ENCODE measurements at places on chromosomes 6 and 20.

DNA sequence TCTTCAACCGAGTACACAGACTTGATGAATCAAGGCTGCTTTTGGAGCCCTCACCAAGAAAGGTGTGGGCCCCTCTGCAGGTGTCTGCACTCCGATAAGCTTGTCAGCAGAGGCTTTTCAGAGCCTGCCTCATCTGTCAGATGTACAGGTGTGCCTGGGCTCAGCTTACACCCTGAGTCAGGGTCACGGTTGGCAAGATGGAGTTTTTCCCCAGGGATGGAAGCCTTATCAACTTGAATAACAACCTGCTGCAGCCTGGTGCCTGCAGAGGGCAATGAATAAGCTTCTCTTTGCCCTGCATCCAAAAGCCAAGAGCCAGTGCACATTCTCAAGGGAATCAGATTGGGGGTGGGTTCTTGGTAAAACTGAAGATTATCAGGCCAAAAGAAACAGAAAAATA is 427.1 kb downstream of the CD83 start:
- no peak for DNase-seq

- no peak for DNase-seq
Observed at GRCh38 chr6:30789606-30790005, 45.3 kb upstream of the IER3 start.

DNA sequence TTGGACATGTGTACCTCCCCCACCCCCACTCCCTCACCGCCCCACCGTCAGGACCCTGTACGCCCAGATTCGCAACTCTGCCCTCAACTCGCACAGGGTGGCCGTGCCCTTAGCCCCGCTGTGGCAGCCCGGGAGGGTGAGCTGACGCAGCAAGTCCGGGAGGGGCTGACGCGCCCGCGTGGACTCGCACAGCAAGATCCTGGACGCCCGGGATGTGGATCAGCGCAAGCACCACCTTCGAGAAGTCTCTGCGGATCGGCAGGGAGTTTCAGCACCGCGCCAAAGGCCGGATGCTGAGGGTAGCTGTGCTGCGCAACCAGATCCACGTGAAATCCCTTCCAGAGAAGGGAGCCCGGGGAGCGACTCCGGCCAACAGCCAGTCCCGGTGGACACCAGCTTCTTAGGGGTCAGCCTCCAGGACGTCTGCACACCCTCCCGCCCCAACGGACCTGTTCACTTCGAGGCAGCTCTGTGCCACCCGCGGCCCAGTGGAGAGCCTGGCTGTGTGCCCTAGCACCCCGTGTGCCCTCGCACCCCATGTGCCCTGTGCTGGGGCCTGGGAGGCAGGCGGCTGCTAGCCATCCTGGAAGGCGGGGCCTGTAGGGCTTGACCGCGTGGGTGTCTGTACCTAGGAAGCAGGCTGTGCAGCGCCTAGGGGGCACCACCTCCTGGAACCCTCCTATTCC is 6.7 kb upstream of the GJA10 start:
- DNase-seq, result no peak

- DNase-seq, result no peak
Observed at GRCh38 chr6:8837343-8837742, 402.0 kb upstream of the SLC35B3 start.

- DNase-seq, result no peak
Observed at GRCh38 chr20:60116128-60116909, 158.1 kb downstream of the CDH26 start.

GRCh38 chr6:39899554-39900295 is 34.5 kb downstream of the MOCS1 start:
- peak; percentile 47 for DNase-seq

- DNase-seq, result no peak
Observed at GRCh38 chr20:20706285-20706684, 6.2 kb downstream of the RALGAPA2 start.

GRCh38 chr6:157020398-157020797 is 243.2 kb downstream of the ARID1B start:
- DNase-seq, result no peak

GRCh38 chr20:19511931-19512330 is 246.1 kb upstream of the RIN2 start:
- no peak for DNase-seq

DNA sequence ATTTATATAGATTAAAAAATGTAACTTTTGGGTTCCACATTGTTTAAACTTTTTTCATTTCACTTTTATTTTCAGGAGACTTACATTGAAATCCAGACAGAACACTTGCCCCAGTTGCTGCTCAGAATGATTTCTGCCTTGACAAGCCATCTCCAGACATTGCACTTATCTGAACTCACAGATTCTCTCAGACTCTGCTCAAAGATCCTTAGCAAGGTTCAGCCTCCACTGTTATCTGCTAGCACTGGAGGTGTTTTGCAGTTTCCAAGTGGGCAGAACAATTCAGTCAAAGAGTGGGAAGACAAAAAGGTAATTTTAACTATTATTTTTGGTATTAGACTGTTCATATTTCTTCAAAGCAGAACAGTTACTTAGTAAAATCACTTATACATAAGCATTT is 58.0 kb downstream of the DOP1A start:
- DNase-seq, result no peak

DNA sequence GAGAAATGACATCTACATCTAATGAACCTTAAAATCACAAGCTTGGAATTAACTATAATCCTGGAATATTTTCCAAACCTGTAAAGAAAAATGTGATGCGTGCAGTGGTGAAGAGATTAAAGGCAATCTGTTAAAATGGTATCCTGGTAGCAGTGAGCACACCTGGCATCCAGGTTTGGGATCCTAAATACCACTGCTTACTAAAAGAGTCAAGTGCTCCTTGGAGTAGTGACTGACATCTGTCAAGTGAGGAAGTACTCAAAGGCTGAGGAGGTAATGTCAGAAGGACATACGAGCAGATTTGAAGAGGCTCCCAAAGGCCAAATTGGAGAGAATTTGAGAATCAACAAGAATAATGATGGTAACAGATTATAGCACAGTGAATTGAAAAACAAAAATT is 32.8 kb downstream of the PCMT1 start:
- DNase-seq, result no peak

- no peak for DNase-seq
Observed at GRCh38 chr6:37272834-37273566, 15.1 kb upstream of the TMEM217 start.
